ENCODE measurements at places on chromosomes 11 and 22.

DNA sequence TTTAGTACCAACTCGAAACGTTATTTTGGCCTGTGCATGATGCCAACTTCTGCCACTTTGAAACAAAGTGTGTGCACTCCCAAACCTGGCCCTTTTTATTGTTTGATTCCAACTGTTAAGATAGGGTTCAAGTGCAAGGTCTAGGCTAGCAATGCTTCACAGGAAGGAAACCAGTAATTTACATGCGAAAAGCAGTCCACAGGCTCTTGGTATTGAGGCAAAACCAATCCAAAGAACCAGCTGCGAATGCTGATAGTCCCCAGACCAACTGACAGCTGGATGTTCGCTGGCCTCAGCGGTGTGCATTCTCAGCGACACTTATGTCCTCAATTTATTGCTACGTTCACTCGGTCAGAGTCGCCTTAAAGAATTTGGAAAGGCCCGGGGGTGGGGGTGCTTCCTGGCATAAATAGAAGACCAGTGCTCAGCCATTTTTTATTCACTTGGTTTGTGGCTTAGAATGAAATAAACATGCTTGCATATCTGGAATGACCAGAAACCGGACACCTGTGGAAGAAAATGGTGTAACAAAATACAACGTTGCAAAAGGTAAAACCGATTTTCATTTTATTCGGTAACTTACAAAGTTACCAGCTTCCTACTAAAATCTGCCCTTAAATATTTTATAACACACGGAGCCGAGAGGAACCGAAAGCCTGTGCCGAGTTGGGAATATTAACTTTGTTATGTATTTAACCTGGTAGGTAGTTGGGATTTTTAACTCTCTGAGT lies 1.6 kb downstream of the CPT1A start:
- DNase-seq, result peak; percentile 25

- no peak for DNase-seq
Observed at GRCh38 chr11:58075781-58076180, 45.0 kb downstream of the OR6Q1 start.

GRCh38 chr11:70078095-70078780 lies at the start of gene ANO1:
Gene ANO1 (plus strand): TSS chr11:70078317. CDS start chr11:70078607, 290 bp downstream.
- DNase-seq, result no peak

- no peak for DNase-seq
Observed at GRCh38 chr11:122599434-122599833, 56.1 kb upstream of the UBASH3B start.

DNA sequence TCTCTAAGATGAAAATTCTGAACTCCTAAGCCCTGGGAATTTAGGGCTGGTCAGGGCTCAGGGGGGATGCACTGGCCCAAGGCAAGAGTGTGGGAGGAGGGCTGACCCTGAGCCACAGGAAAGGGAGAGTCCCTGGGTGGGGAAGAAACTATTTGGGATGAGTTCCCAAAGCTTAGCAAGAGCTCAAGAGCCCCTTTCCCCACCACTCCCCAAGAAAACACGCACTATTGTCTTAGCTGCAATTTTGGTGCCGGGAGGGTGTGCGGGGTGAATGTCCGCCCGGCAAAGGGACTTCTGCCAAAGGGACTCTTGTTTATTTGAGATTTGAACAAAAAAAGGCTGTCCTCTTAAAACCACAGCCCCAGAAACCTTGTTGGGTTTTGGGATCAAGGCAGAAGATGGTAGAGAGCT lies 37.0 kb downstream of the KIAA1671 start:
- DNase-seq, result no peak

DNA sequence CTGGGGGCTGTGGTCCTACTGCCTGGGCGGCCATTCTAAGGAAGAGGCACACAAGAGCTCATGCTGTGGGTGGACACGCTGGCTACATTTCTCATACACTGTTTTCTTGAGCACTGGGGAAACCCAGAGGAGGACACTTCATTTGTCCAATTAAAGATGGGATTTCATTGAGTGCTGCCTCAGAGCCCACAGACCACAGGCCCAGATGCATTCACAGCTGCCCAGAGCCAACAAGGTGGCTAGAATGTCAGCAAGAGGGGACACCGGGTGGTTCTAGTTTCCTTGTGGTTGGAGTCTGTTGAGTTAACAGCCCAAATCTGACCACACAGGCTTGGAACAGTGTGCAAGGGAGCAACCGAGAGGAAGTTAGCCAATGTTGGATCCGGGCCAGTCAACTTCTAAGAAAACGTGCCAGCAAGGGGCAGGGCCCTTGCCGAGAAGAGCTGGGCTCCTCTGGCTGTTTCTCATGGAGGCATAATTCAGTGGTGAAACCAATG lies 35.0 kb upstream of the SORL1 start:
- peak; percentile 47 for DNase-seq

- no peak for DNase-seq
Observed at GRCh38 chr11:10236840-10237239, 57.2 kb downstream of the SBF2 start.

DNA sequence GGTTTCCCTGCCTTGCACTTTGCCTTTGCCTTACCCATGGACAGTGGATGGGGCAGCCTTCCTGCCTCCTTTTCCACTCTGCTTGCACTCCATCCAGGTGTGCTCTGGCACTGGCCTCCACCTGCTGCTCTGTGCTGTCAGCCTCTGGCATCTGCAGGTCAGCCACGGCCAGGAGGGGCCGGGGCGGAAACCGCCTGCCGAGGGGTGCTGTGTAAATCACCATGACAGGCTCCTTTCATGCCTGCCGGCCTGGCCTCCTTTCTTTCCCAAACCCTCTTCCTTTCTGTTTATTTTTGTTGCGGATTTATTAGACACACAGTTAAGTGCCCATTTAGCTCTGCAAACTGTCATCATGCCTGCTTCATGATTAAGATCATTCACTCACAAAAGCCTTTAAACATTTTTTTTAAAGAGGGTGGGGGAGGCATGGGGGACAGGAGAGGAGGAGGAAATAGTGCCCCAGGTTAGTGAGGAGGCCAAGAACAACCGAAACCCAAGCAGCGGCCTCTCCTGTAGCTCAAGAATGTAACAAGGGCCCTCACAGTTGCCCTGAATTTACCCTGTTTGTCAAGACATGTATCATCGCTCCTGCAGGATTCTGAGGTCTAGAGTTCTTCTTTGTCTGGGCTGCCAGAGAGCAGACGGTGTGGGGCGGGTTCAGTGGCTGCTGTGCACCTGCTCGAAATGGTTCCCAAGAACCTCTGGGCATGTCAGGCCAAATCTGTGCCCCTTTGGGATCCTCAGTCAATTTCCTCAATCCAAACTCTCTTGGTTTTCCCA lies 83.3 kb downstream of the BARX2 start:
- peak; percentile 95 for DNase-seq

- no peak for DNase-seq
Observed at GRCh38 chr11:34575261-34575660, 45.6 kb upstream of the EHF start.

DNA sequence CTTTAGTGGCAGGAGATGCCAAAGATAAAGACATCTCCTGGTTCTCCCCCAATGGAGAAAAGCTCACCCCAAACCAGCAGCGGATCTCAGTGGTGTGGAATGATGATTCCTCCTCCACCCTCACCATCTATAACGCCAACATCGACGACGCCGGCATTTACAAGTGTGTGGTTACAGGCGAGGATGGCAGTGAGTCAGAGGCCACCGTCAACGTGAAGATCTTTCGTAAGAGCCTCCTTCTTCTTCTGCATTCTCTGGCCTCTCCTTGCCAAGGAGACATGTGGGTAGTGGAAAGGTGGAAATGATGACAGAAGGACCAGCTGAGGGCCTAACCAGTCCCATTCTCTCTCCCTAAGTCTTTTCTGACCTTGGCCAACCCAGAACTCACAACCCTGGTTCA lies 110.1 kb upstream of the TTC12 start:
- no peak for DNase-seq

DNA sequence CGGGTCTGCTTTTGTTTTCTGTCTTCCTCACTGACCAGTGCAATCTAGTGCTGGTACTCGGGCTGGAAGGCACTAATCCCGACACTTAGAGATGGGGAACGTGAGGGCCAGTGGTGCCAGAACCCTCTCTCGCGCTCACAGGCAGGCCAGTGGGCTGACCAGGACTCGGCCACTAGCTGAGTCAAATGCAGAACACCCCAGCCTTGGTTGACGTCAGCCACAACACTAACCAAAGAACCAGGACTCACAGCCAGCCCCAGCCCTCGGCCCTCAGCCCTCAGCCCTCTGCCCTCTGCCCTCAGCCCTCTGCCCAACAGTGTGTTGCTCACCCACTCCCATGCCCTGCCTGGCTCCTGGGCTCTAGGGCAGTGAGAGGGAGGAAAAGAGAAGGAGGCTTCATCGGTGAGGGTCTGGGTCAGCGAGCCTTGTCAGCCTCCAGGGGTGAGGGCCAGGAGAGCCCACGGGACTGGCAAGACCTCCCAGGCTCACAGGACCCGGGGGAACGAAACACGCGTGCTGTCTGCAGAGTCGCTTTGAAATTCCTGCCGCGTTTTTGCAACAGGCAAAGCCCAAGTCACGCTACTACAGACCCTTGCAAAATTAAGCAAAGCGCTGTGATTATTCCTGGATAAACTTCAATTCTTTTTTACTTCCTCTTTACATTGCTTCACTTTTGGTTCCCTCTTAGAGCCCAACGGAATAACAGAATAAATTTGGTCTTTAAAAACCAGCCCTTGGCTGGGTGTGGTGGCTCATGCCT lies 27.5 kb downstream of the KIAA0930 start:
- DNase-seq, result no peak

GRCh38 chr22:26409719-26410335 lies 19.2 kb upstream of the ASPHD2 start:
- DNase-seq, result no peak

DNA sequence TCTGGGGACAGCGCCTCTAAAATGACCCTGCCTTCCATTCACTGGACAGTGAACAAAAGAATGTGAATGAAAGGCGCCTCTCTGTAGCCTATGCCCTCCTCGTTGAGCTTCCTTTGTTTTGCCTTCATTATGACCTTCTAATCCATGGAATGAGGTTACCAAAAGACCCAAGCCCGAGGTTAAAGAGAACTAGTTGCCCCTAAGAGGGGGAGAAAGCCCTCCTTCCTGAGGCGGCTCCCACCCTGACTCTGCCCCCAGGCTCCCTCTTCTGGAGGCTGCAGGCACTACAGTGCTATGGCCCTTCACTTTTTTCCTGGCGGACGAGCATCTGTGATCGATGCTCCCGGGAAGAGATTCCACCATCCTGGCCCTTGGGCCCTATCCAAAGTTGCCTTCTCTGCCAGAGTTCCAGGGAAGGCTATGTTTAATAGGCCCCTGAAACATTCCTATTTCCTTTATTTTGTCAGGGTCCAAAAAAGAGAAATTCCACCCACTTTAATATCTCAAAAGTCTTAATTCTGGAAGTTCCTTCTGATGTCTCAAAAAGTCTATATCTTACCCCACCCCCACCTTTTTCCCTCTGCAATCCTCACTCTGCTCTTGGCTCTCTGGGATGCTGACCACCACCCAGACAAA lies 147.3 kb downstream of the FEZ1 start:
- DNase-seq, result peak; percentile 59

- peak; percentile 33 for DNase-seq
Observed at GRCh38 chr11:79940165-79940564, 499.3 kb upstream of the TENM4 start.

DNA sequence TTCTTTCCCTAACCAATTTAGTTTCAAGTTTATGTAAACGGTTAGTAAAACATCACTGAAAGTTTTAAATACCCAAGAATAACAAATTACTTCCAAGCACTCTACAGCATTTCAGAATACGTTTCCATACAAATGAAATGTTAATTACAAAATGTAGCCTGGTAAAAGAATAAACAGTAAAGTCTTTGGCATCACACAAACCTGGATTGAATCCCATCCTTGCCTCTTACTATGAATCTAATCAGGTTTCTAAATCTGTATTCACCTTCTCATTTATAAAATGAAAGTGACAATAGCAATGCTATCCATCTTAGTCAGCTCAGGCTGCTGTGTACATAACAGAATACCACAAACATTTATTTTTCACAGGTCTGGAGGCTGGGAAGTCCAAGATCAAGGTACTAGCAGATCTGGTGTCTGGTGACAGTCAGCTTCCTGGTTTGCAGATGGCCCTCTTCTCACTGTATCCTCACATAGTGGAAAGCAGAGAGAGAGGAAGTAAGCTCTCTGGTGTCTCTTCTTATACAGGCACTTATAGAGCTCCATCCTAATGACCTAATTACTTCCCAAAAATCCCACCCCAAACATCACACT lies 19.2 kb downstream of the FAM168A start:
- peak; percentile 9 for DNase-seq

GRCh38 chr22:48692734-48693376 lies 1134.8 kb downstream of the BRD1 start:
- DNase-seq, result no peak

DNA sequence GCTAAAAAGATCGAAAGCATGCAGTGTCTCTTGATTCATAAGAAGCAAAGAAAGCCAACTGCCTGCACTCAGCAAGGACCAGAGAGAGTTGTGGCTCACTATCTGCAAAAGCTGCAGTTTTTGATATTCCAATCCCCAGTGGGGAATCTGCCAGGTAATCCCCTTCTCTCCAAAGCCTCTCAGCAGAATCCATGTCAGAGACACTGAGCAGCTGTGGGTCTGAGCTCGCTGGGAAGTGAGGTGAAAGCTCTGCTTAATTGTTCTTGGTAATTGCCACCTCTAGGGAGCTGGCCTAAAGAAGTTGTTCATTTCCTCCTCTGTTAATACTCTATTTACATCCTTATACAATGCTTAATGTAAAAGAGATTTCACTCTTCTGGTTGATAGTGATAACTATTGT lies 261.3 kb upstream of the LRRC4C start:
- peak; percentile 16 for DNase-seq

DNA sequence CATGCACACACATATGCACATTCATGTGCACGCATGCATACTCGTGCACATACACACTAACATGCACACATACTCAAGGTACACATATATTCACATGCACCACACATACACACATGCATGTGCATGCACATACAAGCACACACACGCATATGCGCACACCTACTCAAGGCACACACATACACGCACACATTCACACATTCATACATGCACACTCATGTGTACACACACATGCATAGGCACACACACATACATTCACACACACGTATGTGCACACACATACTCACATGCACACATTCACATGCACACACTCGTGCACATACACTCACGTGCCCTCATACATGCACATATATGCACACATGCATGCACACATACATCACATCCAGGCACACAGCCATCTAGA lies 489.0 kb downstream of the MN1 start:
- DNase-seq, result no peak

DNA sequence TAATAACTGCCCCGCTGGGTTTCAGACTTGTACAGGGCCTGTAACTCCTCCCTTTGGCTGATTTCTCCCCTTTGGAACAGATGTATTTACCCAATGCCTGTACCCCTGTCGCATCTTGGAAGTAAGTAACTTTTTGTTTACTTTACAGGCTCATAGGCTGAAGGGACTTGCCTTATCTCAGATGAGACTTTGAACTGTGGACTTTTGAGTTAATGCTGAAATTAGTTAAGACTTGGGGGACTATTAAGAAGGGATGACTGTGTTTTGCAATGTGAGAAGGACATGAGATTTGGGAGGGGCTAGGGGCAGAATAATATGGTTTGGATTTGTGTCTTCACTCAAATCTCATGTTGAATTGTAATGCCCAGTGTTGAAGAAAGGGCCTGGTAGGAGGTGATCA lies 62.0 kb downstream of the TRPC6 start:
- no peak for DNase-seq

- DNase-seq, result no peak
Observed at GRCh38 chr11:132051704-132052103, 681.3 kb downstream of the NTM start.
